ENCODE measurements at places on chromosomes 4 and X. TPM values are rescaled to one million over a fixed set of nuclear protein-coding genes. Genes with fewer than 3 reads are reported as not detected.

The CWH43 gene
- 0.23 TPM for total RNA-seq

The CXorf49 gene
- not detected for total RNA-seq

The MAGED1 gene
- total RNA-seq = 197 TPM

The CDKL2 gene
- total RNA-seq = 80.3 TPM

The ALPK1 gene
- 3.5 TPM for total RNA-seq

The GASK1B gene
- 44.8 TPM for total RNA-seq

The IDS gene
- 176 TPM for total RNA-seq

The KLHL8 gene
- 66.0 TPM for total RNA-seq

The GAGE12G gene
- total RNA-seq = not detected

The SLC10A4 gene
- 10.1 TPM for total RNA-seq

The USP11 gene
- 183 TPM for total RNA-seq

The PDCL2 gene
- total RNA-seq = not detected

The MAGEA9B gene
- total RNA-seq = not detected

The CENPVL2 gene
- total RNA-seq = 6.7 TPM

The NFKB1 gene
- 9.7 TPM for total RNA-seq

Measured in diencephalon (tissue), 1 donor.